Hematopoietic multipotent progenitor cell treated with erythropoietin and hydrocortisone succinate and interleukin-3 and kit ligand, for 17 days (in vitro differentiated cells): ENCODE measurements at places on chromosomes 5 and 9.
A peak's percentile ranks its signal among the peaks of the same experiment; 100 is the strongest.

DNA sequence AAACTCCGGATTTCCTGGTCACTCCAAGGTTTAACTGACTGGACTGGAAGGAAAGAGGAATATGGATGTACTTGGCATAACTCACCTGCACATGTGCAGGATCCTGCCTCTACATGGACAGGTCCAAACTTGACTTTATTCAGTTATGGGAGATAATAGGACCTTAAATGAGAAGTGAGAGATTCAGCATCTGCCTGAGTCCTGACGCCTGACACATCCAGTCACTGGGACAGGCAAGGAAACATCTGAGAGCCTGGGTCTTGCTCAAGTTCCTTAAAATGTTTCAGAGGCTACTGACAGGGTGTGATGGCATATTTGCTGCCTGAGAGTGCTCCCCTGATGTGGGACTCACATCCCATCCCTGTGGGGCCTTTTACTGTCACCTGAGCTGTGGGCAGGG, 34.9 kb downstream of the ZNF354A start:
- no peak for DNase-seq

DNA sequence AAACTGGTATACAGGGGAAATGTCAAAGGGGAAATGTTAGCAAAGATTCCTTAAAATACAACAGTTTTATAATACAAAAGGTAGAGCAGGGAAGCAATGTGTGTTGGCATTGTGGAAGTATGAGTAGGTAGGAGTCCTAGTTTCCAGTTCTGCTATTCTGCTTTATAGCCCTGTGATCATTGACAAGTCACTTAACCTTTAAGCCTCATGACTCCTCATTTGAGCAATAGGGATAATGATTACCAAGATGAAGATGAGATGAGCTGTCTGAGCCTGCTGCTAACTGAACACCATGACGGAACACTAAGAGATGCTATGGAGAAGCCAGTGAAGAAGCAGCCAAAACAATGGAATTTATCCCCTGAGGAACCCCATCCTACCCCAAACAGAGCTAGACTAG, 251.7 kb downstream of the PAPPA start:
- no peak for DNase-seq

- no peak for DNase-seq
Measured at GRCh38 chr9:27701016-27701415, 127.7 kb upstream of the C9orf72 start.

- DNase-seq: no peak
Measured at GRCh38 chr5:97909541-97909940, 726.5 kb upstream of the RIOK2 start.

GRCh38 chr9:95750725-95751519, 124.6 kb upstream of the ERCC6L2 start:
- DNase-seq: no peak

GRCh38 chr5:96626956-96627355, 35.2 kb upstream of the CAST start:
- no peak for DNase-seq

GRCh38 chr9:128163523-128164306, 3.6 kb downstream of the BBLN start:
- DNase-seq: no peak

GRCh38 chr5:14838396-14839319, 32.9 kb downstream of the ANKH start:
- no peak for DNase-seq

DNA sequence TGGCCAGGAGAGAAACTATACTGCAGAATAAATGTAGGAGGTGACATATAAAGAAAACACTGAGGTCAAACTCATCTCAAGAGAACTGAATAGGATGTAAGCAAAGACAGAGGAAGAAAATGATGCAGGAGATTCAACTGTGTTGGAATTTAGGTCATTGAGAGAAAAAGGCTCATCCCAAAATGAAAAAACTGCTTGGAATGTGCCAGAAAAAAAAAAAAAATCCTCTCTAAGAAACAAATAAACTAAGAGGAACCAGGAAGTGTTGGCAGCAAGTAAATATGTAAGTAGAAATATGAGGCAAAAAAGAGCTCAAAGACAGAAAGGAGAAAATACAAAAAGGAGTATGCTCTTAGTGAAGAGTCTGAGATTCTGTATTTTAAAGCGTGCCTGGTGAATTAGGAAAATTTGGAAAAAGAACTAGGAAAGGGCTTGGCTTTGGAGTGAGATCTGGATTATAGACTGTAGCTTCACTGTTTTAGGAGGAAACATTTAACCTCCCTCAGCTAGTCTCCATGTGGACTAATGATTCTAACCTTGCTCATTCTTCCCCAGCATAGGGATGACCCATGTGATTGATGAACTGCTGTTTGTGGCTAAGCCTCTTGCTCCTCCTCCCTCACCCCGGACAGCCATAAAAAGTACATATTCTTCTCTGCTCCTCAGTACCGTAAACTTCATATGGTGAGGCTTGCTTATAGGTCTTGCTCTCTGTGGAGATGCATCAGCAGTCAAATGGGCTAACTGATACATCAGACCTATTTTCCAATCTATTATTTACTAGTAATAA, 185.6 kb upstream of the POU5F2 start:
- no peak for DNase-seq

- no peak for DNase-seq
Measured at GRCh38 chr9:99868845-99869244, 37.6 kb upstream of the STX17 start.

GRCh38 chr5:149563466-149563865, 12.2 kb upstream of the CSNK1A1 start:
- DNase-seq: no peak

- DNase-seq: no peak
Measured at GRCh38 chr9:121886759-121887485, 206.2 kb downstream of the TTLL11 start.

- DNase-seq: no peak
Measured at GRCh38 chr5:56729488-56729887, 85.9 kb upstream of the MAP3K1 start.

- no peak for DNase-seq
Measured at GRCh38 chr5:72539038-72539437, 31.8 kb upstream of the ZNF366 start.

DNA sequence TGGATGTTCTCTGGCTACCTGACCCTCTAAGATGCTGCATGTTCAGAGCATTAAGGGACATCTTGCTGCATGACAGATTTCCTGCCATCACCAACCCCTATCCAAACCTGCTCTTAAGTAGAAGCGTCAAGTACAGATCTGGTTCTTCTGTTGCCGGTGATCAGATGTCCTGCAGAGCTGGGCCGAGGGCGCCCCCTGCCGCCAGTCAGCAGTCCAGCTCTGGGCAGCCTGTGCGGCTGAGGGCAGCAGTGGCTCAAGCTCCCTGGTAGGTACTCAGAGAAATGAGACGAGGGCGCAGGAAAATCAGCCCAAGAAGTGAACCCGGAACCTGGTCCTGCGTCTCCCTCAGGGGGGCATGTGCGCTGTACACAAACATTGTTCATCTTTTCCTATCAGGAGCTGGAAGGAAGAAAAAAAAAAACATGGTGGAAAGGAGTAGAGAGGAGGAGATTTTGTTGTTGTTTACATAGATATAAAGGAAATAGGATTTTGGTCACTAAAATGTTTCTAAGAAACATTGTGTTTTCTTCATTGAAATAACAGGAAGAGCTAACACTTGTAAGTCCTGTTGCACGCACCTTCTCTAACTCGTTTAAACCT, 95.8 kb downstream of the CFAP90 start:
- DNase-seq: no peak

- DNase-seq: no peak
Measured at GRCh38 chr5:149420545-149421371, 41.7 kb upstream of the IL17B start.

DNA sequence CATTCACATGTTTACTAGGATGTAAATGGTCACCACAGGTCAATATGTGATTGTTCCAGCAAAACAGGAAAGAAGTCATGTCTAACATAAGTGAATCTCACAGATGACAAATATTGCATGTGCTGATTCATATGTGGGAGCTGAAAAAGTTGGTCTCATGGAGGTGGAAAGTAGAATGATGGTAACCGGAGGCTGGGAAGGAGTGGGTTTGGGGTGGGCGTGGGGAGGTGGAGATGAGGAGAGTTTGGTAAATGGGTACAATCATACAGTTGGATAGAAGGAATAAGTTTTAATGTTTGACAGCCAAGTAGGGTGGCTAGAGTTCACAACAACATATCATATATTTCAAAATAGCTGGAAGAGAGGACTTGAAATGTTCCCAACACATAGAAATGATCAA, 83.8 kb upstream of the RANBP3L start:
- no peak for DNase-seq

GRCh38 chr9:108081112-108081511, 591.5 kb upstream of the KLF4 start:
- no peak for DNase-seq

DNA sequence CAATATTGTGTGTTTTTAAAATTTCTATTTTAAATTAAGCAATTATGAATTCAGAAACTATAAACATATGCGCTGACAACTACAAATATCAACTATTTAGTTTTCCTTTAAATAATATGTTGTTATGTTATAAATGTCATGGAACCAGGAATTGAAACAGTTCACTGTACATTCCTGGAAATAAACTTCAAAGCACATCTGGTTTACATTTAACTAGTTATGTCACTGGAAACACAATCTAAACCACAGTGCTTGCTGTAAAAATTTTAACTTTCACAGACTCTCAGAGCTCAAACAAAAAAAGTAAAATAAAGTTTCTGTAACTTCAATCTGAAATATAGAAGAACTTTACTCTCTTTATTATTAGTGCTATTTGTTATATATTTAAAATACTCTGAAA, 179.2 kb downstream of the FBN2 start:
- no peak for DNase-seq

DNA sequence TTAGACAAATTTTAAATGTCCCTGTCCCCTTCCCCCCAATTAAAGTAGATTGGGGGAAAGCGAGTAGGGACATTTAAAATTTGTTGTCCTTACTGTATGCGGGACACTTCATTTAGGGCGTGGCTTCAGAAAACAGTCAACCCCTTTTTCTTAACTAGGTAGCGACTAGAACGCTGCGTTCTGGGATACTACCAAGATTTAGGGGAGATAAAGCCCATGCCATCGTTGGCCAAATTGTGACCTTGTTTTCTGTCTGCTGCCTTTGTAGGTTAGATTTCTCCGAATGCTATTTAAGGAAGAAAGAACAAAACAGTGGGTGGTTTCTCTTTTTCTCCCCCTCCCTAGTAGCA, 1.2 kb downstream of the CKS2 start:
- DNase-seq: peak; percentile 70

GRCh38 chr9:12826924-12827565, 52.2 kb downstream of the LURAP1L start:
- DNase-seq: no peak

GRCh38 chr5:10481241-10481935, 39.7 kb downstream of the ROPN1L start:
- DNase-seq: no peak

GRCh38 chr9:123695386-123695785, 234.5 kb downstream of the DENND1A start:
- no peak for DNase-seq

GRCh38 chr9:81787747-81788632, 98.6 kb upstream of the TLE1 start:
- DNase-seq: no peak

- no peak for DNase-seq
Measured at GRCh38 chr9:38308136-38308535, 84.4 kb upstream of the ALDH1B1 start.

GRCh38 chr5:96649681-96650540, 12.3 kb upstream of the CAST start:
- DNase-seq: no peak

- DNase-seq: no peak
Measured at GRCh38 chr5:97764700-97765099, 581.7 kb upstream of the RIOK2 start.

GRCh38 chr5:159658266-159658925, 257.9 kb upstream of the ADRA1B start:
- DNase-seq: no peak

DNA sequence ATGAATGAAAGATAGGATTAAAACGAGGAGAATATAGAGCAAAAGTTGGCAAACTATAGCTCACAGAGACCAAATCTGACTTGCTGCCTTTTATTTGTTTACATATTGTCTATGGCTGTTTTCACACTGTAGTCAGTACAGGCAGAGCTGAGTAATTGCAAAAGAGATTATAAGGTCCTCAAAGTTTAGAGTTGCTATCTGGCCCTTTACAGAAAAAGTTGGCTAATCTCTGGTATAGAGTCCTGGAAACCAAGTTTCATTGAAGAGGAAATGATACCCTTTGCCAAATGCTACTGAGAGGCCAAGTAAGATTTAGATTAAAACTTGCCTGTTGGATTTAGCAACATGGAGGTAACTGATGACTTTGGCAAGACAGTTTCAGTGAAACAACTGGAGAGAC, 36.0 kb downstream of the LYRM7 start:
- DNase-seq: no peak

- DNase-seq: no peak
Measured at GRCh38 chr9:132864691-132865090, 13.4 kb downstream of the AK8 start.

- no peak for DNase-seq
Measured at GRCh38 chr9:92763721-92764380, 782 bp downstream of the BICD2 start.

- DNase-seq: no peak
Measured at GRCh38 chr5:19169426-19169825, 818.6 kb downstream of the CDH18 start.

DNA sequence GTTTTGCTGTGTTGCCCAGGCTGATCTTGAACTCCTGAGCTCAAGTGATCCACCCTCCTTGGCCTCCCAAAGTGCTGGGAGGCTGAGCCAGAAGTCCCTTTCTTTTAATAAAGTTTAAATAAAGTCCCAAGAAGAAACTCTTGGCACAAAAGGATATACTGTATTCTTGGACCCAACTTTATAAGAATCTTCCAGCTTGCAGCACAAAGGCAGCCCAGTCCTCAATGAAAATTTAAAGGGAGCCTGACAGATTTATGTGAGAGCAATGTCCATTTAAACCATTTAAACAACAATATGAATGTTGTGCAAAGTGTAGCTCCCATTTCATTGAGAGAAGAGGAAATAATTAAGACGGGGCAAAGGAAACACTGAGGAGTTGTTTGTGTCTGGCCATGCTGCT, 217.0 kb downstream of the DOCK8 start:
- no peak for DNase-seq

DNA sequence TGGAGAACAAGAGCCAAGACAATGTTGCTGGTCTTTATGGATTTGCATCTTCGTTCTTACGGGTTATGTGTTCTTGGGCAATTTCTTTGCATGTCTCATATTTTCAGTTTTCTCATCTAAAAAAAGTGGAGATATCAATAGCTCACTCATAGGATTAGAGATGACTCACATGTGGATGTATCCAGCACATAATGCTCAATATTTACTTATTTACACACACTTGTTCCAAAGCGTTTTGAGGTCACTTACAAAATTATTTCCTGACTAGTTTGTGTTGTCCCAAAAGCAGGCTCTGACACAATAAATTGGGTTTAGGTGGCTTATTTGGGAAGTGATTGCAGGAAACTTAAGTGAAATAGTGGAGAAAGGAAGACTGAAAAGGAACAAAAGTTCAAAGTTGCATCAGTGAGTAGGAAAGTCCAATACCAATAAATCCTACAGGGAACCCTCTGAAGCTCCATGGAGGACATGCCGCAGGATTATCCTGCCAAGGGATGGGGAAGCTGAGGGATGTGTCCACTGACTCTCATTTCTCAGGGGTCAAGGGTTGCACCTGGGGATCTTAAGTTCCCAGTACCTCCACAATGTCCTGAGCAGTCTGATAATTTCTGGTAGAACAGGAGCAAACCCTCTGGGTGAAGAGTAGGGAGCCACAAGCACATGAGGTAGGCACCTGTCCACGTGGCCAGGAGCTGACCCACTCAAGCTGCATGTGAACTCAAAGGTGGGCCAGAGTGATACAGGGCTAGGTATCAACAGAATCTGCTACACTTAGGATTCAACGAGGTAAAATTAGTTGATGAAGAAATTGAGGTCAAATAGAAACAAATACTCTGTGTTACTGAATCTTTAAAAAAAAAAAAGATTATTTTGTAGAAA, 37.4 kb upstream of the SLC44A1 start:
- DNase-seq: no peak
